ENCODE measurements at places on chromosomes 4 and X. TPM values are rescaled to one million over a fixed set of nuclear protein-coding genes. Genes with fewer than 3 reads are reported as not detected.

GRCh38 chrX:48960291-48960690 lies 2.9 kb upstream of the OTUD5 start:
- H3K27ac ChIP-seq: no peak overlapping the region
- H3K27me3 ChIP-seq: no peaks in the 10 kb centered on the region
- no peaks in the 10 kb centered on the region for H3K36me3 ChIP-seq
- peak; percentile 55 for DNase-seq
- no peak overlapping the region for H3K4me3 ChIP-seq

GRCh38 chrX:154308108-154308946 lies 12.7 kb downstream of the TKTL1 start:
- DNase-seq: peak; percentile 91
- H3K27ac ChIP-seq: no peak overlapping the region
- H3K36me3 ChIP-seq: no peaks in the 10 kb centered on the region
- H3K4me3 ChIP-seq: no peak overlapping the region
- no peaks in the 10 kb centered on the region for H3K27me3 ChIP-seq

JCHAIN gene
- total RNA-seq: 326 TPM

DNA sequence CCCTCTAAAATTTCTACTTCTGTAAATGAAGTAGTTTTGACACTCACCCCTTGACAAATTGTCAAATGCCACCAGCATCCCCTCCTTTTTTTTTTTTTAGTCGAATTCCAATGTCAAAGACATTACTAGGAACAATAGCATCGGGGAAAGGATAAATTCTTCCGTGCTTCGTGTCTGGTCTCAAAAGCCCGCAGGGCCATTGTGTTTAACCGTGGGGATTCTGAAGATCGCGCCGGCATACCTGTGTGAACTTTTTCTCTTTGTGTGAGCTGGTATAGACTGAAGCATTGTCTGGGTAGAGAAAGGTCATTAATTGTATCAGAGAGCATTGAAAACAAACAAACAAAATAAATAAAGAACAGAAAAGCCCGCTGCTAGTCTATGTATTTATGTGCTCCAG lies 313.9 kb downstream of the ASMT start:
- no peaks in the 10 kb centered on the region for H3K36me3 ChIP-seq
- H3K4me1 ChIP-seq: no peaks in the 10 kb centered on the region
- no peaks in the 10 kb centered on the region for H3K27me3 ChIP-seq
- no peak for DNase-seq

GRCh38 chr4:96566755-96567154 lies 726.9 kb downstream of the PDHA2 start:
- H3K36me3 ChIP-seq: no peaks in the 10 kb centered on the region
- DNase-seq: no peak
- H3K27me3 ChIP-seq: no peaks in the 10 kb centered on the region
- H3K4me1 ChIP-seq: no peaks in the 10 kb centered on the region

All from Peyer's patch (tissue), 4 donors.